ENCODE measurements at places on chromosomes 5 and 9. TPM values are rescaled to one million over a fixed set of nuclear protein-coding genes. Genes with fewer than 3 reads are reported as not detected.

The MEGF10 gene
- polyA plus RNA-seq = 4.5 TPM

DNA sequence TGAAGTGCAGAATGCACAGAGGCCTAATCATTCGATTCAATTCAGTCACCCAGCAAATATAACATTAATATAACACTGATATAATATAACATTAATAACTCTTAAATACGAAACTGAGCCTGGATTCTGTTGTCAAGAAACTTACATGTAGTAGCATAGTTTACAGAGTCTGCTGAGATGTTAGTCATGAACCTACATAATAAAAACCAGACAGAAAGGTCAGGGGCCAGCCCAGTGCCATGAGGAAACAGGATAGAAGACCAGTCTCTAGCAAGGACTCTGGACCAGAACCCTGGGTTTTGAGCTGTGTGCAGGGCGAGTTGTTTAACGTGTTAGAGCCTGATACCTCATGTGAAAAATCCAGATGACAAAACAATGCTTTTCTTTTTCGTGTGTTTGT is 234.7 kb downstream of the NR2F1-AS1 start:
- H3K4me1 ChIP-seq = no peaks in the 10 kb centered on the region
- DNase-seq = no peak
- H3K4me3 ChIP-seq = no peak overlapping the region
- no peak overlapping the region for H3K27ac ChIP-seq
- H3K36me3 ChIP-seq = no peaks in the 10 kb centered on the region
- no peaks in the 10 kb centered on the region for H3K27me3 ChIP-seq

DNA sequence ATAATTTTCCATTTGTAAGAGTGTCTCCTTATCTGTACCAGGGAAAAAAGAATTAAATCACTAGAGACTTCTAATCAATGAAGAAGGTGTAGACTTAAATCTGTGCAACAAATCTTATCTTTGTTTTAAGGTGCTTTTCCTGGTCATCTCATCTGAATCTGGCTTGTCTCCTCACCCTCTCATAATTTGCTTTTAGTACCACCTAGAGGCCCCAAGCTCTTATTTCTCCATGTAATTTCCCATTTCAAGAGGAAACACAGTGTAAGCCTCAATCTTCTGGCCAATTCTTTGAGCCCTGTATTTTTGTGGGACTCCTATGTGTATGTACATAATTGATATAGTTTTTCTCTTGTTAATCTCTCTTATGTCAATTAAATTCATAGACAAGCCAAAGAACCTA is 1975.3 kb upstream of the CDH6 start:
- DNase-seq = peak; percentile 25
- H3K27ac ChIP-seq = no peak overlapping the region
- H3K4me1 ChIP-seq = peaks cover 10% of the 10 kb centered on the region
- no peaks in the 10 kb centered on the region for H3K27me3 ChIP-seq

GRCh38 chr5:158463938-158464337 is 605.0 kb upstream of the CLINT1 start:
- no peak overlapping the region for H3K27ac ChIP-seq
- H3K4me3 ChIP-seq = no peak overlapping the region
- DNase-seq = no peak
- no peaks in the 10 kb centered on the region for H3K27me3 ChIP-seq

DNA sequence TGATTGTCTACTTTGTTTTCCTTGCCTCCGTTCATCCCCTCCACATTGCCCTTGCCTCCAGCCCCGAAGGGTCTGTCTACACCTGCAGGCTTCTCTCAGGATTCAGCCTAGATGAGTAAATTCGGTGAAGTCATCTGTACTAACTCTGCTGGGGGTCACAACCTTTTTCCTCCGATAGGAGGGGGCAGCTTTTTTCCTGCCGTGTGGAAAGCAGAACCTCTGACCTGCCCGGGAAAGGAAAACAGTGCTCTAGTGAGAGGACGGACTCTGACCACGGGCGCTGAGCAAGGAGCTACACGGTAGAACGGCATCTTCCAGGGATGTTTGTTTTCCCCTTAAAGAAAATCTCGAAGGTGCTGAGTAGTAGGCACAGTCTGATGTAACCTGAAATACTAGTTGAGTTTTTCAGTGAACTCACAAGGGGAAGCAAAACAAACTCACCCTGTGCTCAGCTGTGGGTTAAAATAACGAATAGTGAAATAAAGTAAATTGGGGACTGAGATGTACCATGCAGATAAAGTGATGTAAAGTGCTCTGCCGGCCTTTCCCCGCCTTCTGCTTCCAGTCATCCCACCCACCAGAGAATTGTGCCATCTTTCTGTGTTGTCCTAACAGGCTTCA is 281.8 kb downstream of the AOPEP start:
- H3K27ac ChIP-seq = no peak overlapping the region
- no peak overlapping the region for H3K4me3 ChIP-seq
- DNase-seq = no peak
- H3K27me3 ChIP-seq = peaks cover 32% of the 10 kb centered on the region
- H3K4me1 ChIP-seq = peaks cover 8% of the 10 kb centered on the region

The BTNL8 gene
- not detected for polyA plus RNA-seq

GRCh38 chr5:112551419-112552032 is 132.4 kb upstream of the EPB41L4A start:
- no peaks in the 10 kb centered on the region for H3K36me3 ChIP-seq
- DNase-seq = peak; percentile 77
- H3K27ac ChIP-seq = no peak overlapping the region
- no peaks in the 10 kb centered on the region for H3K4me1 ChIP-seq
- no peaks in the 10 kb centered on the region for H3K27me3 ChIP-seq
- no peak overlapping the region for H3K4me3 ChIP-seq

The LMNB1 gene
- 21.5 TPM for polyA plus RNA-seq

The MAMDC2 gene
- polyA plus RNA-seq = 7.7 TPM

GRCh38 chr9:20623021-20623747 is 885 bp upstream of the MLLT3 start:
- H3K4me1 ChIP-seq = peaks cover 15% of the 10 kb centered on the region
- peaks cover 59% of the 10 kb centered on the region for H3K27me3 ChIP-seq
- H3K36me3 ChIP-seq = no peaks in the 10 kb centered on the region
- H3K27ac ChIP-seq = no peak overlapping the region
- H3K4me3 ChIP-seq = peak overlapping the region; percentile 86

DNA sequence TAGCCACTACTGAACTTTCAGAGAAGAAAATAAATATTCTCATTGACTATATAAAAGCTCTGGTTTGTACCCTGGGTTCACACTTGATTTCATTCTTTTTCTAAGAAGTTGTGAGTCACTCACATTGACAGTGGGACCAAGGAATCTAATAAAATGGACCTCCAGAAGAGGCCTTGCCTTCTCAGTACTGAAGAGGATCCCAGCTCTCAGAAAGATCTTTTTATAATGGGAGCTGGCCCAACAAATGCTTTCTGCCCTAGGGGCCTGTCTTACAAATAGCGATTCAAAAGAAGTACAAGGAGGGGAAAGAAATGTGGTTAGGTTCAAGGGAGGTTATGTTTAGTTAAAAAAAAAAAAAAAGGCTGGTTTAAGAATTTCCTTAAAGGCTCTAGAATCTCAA is 237.9 kb downstream of the ISL1 start:
- no peaks in the 10 kb centered on the region for H3K36me3 ChIP-seq
- peaks cover 22% of the 10 kb centered on the region for H3K4me1 ChIP-seq
- no peak overlapping the region for H3K4me3 ChIP-seq
- no peaks in the 10 kb centered on the region for H3K27me3 ChIP-seq
- no peak overlapping the region for H3K27ac ChIP-seq
- DNase-seq = no peak

DNA sequence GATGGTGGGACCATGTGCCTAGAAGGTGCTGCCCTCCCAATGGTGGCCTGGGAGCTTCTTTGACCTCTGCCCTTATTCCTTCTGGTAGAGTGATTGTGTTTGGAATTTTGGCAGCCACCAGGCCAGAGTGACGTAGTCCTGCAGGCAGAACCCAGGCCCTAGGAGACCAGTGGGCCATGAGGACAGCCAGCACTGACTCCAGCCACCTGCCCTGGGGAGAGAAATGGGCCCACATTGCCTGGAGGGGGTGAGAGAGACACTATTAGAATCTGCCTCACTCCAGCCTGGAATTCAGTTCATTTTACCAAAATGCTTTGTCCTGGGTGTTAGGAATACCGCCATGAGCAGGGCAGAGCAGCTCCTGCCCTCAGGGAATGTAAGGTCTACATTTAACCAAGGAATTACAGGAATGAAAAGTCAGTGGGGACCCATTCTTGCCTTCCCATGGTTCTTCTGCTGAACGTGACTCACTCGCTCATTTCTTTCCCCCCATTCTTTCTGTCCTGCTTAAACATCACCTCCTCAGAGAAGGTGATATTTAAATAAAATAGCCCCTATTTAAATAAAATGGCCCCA is 5.5 kb upstream of the COL27A1 start:
- H3K27me3 ChIP-seq = peaks cover 26% of the 10 kb centered on the region
- no peak for DNase-seq
- no peak overlapping the region for H3K27ac ChIP-seq
